ENCODE measurements at places on chromosomes 7 and 10.

- DNase-seq = no peak
Measured at GRCh38 chr7:45417268-45417667, 156.9 kb upstream of the ADCY1 start.

- DNase-seq = no peak
Measured at GRCh38 chr10:117189557-117189956, 7.7 kb upstream of the KCNK18 start.

GRCh38 chr10:9510626-9511025 is 1456.1 kb downstream of the GATA3 start:
- DNase-seq = no peak

DNA sequence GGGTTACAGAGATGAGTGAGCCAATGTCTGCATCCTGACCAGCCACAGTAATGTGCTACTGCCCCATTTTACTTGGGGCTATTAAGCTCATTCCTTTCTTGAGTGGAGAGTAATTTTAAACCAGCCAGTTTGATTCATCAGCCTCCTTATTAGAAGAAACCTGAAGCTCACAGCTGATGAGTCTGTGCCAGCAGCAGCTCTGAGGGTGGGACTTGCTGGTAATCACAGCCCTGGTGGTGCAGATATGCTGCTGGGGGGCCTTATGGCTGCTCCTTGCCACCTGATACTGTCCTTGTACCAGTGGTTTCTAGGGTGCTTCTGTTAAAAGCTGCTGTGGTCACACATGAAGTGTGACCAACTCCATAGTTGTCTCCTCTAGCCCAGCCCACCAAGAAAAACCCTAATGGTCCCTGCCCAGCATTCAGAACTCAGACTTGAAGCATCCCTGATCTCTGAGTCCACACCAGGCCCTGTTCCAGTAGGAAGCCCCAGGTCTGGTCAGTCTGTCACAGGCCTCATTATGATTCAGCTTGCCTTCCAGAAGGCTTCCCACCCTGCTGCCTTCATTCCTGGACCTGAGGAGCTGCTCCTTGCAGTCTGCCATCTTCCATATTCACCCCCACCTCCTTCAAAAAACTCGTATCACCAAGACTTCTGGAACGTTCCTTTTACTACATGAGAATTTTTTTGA is 28.9 kb upstream of the RBM20 start:
- DNase-seq = no peak

DNA sequence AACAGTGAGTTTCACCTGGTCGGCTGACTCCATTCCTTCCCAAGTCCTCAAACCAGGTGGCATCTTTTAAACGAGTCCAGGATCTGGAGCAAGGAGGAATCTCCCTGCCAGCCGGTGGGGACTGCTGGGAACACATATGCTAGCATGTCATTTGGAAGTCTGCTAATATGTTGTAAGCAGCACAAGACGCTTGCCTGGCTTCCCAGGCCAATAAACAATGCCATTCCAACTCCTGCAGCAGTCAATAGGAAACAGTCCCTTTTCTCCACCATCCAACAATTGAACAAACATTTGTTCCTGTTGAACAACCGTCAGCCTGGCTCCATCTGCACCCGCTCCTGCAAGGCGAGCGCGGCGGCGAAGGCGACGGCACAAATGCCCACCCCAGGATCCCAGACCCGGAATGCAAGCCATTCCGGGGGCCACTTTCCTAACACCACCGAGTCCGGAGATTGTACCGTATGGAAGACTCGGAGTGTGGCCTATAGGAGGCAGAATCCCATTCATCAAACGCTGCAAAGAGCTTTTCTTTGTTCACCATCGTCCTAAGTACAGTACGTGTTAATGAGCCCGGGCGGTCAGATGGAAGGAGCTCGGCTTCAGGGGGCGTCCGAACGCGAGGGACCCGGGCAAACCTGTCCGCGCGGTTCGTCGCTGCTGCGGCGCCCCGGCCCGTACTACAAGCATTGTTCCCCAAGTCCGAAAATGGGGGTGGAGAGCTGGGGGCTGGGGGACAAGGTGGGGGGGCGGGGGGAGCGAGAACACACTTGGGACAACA is 1.6 kb downstream of the FAM53B start:
- no peak for DNase-seq

GRCh38 chr10:128855618-128856428 is 611.2 kb upstream of the MGMT start:
- DNase-seq = no peak

DNA sequence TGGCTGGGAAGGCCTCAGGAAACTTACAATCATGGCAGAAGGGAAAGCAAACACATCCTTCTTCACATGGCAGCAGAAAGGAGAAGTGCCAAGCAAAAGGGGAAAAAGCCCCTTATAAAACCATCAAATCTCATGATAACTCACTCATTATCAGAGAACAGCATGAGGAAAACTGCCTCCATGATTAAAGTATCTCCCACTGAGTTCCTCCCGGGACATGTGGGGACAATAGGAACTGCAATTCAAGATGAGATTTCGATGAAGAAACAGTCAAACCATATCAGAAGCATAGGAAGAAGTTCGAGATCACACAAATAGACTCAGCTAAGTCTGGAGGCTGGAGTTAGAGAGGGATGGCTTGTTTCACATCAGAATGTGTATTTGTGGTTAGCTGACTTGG is 869.4 kb upstream of the PHF14 start:
- DNase-seq = no peak

DNA sequence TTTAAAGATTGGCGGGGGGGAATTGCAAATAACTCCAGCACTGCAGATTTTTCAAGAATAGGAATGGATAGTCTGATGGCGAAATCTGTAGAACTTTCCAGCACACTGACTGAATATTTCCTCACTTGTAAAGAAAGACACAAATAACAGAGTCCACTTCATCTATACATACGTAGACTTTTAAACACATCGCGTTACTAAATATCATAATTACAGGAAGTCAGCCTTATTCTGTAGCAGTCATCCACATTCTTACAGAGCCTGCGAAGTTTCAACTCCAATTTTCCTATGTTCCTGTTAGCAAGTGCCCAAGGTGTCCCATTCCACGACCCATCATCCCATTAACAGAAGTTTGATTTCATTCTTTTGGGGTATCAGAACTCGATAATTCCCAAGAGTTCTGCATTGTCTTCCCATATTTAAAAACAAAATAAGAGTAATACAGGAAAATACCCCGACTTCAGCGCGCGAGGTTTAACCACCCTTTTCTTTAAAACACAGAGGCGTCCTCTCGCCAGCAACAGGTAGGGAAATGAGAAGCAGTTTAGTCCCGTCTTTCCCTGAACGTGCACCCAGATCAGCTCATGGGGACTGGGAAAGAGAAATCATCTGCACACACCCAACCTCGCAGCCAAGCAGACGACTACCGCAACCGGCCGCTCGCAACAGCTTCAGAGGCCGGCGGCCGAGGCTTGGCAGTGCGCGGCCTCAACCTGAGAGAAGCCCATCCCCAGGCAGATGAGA is 880 bp downstream of the HERC4 start:
- no peak for DNase-seq

DNA sequence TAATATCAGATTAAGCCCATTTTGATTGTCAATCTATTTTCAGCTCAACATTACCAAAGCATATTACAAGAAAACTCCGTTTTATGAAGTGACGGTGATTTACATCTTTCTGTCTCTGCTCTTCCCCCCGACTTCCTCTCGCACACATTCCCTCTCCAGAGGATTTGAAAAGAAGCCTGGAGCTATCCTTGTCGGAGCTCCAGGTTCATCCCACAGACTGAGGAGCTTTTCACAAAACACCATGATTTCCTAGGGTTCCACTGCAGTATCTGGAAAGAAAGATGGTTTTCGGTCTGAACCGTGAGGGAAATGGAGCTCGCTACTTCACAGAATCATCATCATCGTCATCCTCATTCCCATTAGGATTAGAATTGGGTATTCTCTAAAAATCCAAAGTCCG is 655.5 kb upstream of the MGMT start:
- no peak for DNase-seq

DNA sequence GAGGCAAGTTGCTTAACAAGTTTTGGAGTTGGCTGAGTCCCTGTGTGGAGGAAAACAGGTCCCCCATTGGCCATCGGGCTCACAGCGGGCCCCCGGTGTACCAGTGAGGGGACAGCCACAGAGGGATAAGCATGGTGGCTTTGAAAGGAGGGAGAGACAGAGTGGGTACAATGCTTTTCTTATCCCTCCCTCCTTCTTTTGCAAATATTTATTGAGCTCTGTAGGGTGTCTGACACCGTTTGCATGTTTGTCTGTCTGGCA is 2.8 kb downstream of the HTRA1 start:
- DNase-seq = no peak

GRCh38 chr10:101644002-101644401 is 51.0 kb downstream of the FBXW4 start:
- no peak for DNase-seq

- no peak for DNase-seq
Measured at GRCh38 chr10:101112799-101113594, 18.1 kb upstream of the TLX1 start.

DNA sequence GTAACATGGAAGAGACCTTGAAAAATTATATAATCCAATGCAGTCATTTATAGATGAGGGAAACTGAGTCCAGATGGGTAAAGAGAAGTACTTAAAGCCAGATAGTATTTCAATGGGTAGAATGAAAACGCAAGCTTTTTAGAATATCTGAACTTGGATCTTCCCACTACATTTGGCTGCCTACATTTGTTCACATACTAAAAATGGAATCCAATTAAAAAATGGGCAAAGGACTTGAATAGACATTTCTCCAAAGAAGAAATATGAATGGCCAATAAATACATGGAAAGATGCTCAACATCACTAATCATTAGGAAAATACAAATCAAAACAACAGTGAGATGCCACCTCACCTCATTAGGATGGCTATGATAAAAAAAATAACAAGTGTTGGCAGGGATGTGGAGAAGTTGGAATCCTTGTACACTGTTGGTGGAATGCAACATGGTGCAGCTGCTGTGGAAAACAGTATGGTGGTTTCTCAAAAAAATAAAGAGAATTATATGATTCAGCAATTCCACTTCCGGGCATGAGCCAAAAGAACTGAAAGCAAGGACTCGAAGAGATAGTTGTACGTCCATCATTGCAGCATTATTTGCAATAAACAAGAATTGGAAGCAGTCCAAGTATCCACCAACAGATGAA is 188.0 kb downstream of the FRMD4A start:
- no peak for DNase-seq

DNA sequence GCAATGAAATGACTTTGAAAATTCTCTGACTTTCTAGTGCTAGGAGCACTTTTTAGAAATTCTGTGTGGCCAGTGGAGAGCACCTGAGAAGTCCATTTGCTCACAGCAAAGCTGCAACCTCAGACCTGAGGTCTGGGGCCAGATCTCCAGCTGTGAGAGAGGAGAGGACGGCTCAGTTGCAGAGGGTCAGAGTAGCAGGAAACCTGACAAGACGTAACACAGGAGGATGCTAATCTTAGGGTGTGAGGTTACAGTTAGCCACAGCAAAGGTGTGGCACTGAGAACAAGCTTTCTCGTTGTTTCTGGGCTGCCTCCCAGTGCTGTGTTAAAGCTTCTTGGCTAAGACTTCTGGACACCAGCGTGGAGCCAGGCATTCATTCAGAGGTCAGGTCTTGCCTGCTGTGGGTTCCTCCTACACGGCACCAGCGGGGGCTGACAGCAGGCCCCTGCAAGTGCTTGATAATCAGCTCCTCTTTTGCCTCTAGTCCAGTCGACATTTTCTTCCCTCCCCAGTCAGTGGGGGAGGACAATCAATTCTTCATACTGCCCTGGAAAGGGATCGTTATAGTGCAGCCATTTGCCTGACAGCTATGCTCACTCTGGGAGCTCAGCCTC is 435.4 kb upstream of the DPP6 start:
- no peak for DNase-seq

- DNase-seq = no peak
Measured at GRCh38 chr7:88432301-88432700, 125.6 kb upstream of the STEAP4 start.

GRCh38 chr7:110975486-110975885 is 115.4 kb upstream of the LRRN3 start:
- no peak for DNase-seq

- no peak for DNase-seq
Measured at GRCh38 chr10:94092848-94093247, 99.1 kb downstream of the PLCE1 start.

DNA sequence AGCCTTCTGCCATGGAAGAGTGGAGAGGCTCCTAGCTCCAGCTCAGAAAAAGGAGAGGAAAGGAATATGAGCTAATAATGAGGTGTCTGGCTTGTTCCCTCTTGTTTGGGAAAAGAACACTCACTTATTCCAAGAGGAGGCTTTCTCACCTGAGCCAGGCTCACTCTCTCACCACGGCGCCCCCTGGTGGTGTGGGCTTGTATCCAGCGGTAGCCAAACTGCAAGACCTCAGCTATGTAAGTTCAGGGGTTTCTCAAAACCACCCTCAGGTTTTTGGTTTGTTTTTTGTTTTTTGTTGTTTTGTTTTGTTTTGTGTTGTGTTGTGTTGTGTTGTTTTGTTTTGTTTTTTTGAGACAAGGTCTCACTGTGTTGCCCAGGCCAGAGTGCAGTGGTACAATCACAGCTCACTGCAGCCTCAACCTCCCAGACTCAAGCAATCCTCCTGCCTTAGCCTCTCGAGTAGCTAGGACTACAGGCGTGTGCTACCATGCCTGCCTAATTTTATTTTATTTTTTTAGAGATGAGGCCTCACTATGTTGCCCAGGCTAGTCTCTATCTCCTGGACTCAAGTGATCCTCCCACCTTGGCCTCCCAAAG is 124.0 kb downstream of the TMEM130 start:
- DNase-seq = peak; percentile 46

GRCh38 chr10:112360308-112361270 is 13.3 kb upstream of the ACSL5 start:
- DNase-seq = no peak

DNA sequence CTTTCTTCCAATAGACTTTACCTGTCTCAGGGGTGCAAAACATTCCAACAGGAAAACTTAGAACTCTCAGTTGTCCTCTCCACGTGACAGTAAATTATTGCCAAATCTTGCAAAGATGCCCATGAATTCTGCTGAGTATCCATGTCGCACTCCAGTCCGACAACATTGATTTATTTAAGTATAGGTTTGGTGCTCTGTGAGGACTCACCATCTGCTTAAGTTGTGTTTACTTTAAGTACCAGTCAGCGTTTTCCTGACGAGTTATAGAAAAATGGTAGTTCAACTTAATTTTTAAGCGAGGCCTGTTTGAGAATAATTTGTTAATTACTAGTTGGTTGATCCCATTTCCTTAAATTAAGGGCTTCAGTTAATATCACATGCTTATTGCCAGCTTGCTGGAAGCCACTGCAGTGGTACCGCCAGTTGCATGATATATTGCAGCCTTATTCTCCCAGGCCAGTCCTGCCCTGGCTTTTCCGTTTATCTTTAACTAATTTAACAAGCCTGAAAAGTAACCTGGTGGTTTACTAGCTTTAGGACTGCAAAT is 27.8 kb downstream of the CREB5 start:
- no peak for DNase-seq

- DNase-seq = no peak
Measured at GRCh38 chr10:83346266-83346910, 792.9 kb upstream of the GHITM start.

DNA sequence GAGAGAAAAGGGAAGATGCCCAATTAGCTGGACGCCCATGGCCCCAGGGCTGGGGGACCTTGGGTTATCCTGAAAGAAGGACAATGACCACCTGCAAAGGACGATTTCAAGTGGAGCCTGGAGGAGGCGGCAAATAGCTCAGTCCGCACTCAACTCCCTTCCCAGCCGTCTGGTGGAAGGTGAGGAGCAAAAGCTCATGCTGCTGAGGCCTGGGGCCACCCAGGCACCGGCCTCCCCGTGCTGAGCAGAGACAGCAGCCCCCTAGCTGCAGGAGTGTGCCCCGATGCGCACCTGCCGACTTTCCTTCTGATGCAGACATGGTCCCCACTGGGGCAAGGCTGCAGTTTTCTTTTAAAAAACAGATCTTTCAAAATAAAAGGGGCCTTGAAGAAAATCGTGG is 7.9 kb downstream of the FAM20C start:
- no peak for DNase-seq
